ENCODE measurements at places on chromosomes 11 and 22.

DNA sequence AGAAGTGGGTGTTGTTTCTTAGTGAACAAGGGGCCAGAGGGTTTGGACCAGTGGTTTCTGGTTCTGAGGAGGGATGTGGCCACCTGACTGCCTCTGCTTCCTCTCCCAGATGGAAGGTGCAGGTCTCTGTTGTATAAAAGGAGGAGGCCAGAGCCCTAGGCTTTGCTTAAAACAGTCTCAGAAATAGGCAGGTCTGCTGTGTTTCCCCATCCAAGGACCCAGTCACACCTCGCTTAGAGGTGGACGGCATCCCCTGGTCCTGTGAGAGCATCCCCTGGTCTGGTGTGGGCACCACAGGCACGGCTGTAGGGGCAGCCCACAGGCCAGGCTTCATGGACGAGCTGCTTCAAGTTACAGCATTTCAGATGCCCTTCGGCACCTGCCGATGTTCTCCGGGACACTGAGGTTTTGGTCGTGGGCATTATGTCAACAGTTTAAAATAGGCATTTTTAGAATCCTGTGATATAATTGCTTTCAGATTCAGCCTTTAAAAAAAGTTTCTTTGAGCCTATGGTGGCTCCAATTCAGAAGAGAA lies 45.7 kb upstream of the SHANK2 start:
- DNase-seq, result no peak

DNA sequence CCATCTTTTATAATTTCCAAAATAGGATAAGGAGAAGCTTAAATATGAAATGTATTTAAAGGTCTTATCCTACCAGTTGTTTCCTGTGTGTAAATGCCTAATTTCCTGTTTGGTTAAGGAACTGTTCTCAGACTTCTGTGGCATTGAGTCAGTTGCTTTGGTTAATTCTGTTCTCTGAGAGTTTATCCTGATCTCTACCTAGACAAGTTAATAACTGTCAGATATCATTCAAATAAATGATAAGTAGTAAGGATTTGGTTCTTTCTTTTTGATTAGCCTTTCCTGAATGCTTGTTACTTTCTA lies 39.5 kb downstream of the CTNND1 start:
- no peak for DNase-seq

DNA sequence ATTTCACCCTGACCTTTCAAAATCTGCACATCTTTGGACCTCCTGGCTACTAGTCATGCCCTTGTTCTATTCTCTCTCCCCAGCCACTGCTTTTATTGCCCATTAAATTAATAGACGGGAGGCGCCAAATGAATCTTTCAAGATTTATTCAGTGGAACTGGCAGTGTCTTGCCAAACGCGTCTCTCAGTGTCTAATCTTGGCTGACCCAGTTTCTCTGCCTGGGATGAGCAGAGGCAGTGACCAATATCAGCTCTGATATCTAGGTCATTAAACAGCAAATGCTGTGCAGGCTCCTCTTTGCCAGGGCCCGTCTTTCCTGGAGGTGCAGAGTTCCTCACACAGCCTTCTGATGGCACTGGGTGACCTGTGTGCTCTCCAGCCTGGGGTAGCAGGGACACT lies 74.0 kb downstream of the TRAF6 start:
- DNase-seq, result no peak

- DNase-seq, result no peak
Measured at GRCh38 chr22:49190816-49191505, 636.7 kb downstream of the BRD1 start.

DNA sequence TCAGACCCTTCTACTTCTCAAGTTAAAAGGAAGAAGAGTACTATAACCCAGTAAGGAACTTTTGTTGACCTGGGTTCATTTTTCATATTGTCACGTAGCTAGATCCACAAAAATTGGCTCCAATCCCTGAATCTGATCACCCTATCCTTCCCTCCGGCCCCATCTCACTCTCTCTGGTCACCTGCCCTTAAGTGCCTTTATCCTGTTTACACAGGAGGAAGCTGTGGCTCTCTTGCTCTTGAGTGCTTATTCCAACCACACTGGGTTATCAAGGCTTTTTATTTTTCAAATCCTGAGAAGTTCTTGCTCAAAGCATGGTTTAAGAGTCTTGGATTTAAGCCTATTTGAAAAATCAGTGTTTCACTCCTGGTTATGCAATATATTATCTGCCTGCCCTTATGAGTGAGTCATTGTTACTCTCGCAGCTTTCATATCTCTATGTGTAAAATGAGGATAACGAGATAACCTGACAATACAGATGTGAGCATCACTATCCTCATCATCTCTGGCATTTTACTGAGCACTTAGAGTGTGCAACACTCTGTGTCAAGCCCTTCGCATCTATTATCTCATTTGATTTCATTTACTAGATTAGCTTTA lies 293.9 kb downstream of the GUCY1A2 start:
- DNase-seq, result peak; percentile 11

- no peak for DNase-seq
Measured at GRCh38 chr11:130613396-130613795, 165.0 kb downstream of the ADAMTS15 start.

DNA sequence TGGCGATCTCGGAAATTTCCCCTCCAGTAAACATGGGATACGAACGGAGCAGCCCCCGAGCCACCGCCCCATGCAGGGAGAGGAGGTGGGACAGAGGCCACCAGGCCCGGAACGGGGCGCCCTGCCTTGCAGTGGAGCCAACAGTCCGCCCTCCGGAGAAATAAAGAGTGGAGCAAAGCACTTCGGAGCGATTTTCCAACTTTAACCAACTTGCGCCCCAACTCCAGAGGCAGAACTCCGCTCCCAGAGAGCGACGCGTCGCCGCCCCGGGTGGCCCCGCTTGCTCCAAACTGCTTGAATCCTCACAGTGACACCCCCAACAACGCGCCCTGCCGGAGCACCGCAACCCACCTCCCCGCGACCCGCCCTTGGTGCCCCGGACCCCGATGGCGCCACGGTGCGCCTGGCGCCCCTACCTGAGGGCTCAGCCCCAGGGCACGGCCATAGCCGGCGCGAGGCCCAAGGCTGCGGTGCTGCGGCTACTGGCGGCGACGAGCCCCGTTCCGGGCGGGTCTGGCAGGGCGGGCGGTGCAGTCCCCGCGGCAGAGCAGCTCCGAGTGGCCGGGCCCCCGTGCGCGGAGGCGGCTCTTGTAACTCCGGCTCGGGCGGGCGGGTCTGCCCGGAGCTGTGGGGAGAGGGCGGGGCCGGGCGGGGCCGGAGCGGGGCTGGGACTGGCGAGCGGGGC lies at the start of gene AHNAK:
AHNAK (minus strand) TSS at position 563 of the 685 bp plus-strand sequence. CDS start 10,708 bp downstream, outside the sequence.
- DNase-seq, result peak; percentile 24

DNA sequence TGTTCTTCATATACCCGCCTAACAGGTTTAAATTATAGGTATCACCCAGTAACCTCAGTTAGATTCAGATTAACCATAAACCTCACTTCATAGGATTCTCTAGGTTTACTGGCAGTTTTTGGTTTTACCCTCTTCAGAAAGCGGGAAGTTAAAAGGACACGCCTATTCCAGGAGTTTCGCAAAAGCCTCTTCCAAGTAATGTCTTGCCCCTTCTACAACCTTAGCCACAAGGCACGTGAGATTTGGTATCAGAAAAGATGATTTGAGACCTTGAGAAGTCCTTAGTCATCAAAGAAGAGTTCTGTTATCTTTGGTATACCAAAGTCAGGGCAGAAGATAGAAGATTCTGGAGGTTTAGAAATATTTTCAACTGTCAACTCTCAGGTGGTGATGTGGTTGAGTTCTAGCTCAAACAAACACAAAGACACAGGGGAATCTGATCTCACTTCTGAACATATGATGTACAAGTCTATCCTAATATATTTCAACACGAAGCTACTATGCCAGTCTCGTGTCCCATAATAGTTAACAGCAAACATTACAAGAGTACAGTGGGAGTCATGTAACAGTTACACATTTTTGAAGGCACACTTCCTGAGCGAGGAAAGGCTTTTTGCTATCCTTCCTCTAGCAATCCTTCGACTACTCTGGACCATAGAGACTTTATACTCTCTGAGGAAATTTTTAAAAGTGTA lies 103.5 kb downstream of the USP35 start:
- no peak for DNase-seq

DNA sequence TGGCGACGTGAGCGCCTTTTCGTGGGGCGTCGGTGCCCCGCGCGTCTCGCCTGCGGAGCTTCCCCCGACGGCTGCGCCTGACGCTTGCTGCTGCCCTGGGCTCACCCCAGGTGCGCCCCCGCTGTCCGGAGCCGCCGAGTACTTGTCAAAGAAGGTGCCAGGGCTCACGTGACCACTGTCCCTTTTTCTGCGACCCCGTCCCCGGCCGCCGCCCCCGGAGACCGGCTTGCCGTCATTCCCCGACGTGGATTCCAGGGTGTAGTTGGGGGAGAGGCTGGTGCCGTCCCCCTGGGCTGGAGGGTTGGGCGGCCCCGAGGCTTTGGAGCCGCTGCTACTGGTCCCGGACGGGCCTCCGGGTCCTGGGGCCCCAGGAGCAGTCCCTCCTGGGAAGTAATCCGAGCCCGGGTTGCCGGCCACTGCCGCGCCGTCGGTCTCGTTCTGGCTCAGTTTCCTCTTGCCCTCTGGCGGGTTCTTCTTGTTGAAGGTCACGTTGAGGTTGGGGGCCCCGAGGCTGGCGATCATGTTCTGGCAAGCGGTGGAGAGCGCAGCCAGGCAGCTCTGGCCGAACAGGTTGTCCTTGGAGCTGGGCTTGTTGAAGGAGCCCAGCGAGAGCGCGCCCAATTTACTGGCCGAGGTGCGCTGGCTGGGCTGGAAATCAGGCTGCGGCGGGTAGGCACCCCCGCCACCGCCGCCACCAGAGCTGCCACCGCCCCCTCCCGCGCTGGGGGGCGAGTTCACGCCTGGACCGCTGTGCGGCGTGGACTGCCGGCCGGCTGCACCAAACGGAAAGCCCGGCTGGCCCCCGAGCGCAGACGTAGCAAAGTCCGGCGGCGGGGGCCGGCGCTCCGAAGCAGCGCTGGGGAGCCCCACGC lies 3.8 kb downstream of the MN1 start:
- no peak for DNase-seq
